ENCODE measurements at places on chromosomes 12 and 14.

- peak; percentile 66 for DNase-seq
Observed at GRCh38 chr12:123389560-123390351, 5.8 kb downstream of the KMT5A start.

DNA sequence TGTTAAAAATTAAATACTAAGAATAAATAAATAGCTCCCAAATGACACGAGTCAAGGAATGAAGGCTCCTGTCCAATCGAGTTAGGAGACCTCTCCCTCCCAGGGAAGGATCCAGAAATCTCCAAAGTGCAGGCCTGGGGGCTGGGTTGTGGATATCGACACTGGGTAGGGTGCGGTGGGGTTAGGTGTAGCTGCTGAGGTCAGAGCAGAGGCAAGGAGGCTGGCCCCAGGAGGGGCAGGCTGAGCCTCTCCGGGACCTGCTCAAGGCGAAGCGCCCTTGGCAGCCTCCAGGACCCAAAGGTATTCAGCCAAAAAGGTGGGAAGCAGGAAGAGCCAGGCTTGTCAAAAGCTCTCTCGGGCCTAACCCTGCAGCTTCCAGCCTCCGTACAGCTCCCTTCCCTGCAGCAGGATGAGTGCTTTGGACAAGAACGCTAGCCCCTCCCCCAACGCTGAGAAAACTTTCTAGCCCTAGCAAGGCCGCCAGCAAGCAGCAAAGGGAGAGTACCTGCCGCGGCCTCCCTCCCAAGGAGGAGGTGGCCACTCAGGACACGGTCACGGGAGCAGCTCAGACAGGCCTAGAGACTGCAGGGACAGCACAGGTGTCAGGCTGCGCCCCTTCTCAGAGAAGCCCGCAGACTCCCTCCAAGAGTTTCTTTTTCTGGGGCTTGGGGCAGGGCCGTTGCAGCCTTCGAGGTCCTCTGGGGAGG lies 3.7 kb upstream of the PNMA1 start:
- no peak for DNase-seq

GRCh38 chr12:94725375-94726168 lies 75.2 kb upstream of the TMCC3 start:
- DNase-seq, result no peak

DNA sequence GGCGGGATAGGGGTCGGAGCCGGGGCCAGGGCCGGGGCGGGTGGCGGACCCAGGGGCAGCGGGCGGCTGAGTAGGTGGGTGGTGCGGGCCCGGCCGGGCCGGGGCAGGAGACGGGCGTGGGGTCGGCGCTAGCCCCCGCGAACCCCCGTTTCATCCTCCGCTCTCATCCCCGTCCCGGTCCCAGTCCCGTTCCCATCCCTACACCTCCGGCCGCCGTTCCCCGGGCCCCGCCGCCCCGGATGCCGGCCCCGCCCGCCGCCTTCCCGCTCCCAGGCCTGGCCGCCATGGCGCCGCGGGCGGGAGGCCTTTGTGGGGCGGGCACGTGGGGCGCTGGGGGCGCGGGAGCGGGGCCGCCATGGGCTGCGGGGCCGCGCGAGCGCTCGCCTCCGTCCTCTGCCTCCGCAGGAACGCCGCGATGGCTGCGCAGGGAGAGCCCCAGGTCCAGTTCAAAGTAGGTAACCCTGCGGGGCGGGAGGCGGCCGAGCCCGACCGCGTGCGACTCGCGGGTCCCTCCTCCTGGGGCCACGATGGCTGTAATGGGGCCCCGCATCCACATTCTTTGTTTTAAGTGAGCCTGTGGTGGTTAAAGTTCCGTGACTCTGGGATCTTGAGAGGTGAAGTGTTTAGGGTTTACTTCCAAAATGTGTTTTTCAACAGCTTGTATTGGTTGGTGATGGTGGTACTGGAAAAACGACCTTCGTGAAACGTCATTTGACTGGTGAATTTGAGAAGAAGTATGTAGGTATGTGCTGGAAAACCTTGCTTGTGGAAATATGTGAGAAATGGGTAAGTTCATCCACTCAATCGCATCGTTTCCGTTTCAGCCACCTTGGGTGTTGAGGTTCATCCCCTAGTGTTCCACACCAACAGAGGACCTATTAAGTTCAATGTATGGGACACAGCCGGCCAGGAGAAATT lies 572 bp downstream of the RAN start:
- DNase-seq, result peak; percentile 29

DNA sequence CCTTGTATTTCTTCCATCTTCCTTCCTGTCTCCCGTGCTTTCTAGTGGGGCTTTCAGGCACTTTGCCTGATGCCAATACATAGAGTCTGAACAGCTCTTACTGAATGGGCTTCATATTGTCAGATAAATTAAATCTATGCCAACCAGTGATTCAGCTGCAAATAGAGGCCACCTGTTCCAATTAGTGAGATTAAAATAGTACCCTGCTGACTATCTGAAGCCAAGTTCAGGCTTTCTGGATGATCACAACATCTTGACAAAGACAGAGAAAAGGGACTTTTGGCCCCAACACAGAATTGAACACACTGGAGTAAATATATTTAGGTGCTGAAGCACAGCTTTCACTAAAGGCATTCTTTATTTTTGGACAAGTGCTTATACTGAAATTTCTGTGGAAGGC lies 11.8 kb downstream of the TMCC3 start:
- DNase-seq, result no peak

- no peak for DNase-seq
Observed at GRCh38 chr14:71240171-71240570, 332.9 kb downstream of the PCNX1 start.

DNA sequence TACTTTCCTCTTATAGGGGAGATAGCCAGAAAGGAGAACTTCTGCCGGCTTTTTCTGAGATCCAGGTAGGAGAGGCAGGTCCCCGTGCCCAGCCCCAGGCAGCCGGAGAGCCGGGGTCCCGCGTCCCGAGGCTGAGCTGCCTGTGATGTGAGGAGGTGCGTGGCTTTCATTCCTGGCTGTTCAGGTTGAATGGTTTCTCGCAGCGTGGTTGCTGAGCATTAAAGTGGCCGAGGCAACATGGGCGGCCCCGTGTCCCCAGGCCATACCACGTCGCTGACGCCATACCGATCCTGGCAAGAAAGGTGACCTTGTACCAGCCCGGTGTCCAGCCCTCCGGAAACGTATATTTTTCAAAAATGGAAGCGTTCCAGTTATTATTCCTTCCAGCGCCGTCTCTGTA lies 116.7 kb upstream of the MYL2 start:
- DNase-seq, result no peak

DNA sequence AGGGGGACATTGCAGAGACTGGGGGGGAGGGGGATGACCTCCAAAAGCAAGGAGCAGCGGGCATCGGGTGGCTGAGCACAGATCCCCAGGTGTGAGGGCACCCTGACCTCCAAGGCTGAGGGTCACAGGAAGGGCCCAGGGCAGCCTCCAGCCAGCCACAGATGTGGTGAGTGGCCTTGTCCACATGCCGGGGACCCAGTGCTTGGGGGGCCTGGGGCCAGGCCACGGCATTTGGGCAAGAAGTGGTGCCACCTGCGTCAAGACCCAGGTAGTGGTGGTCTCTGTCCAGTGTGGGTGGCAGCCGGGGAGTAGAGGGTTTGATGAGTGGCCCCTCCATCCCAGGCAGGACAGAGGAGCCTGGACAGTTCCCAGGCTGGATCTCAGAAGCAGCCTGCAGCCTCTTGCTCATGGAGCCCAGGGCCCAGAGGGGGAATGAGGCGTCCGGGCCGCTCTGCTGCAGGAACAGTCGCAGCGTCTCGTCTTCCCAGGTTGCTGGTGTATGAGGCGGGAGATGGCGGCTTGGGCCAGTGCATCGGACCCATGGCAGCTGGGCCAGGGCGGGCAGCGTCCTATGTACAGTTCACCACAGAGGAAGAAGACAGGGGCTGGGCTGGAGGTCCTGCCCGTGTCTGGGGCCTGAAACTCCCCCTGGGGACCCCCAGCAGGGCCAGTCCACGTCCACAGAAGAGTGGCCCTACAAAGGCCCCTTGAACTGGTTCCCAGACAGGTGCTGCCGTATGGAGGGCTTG lies 33.5 kb downstream of the CCNK start:
- DNase-seq, result no peak

DNA sequence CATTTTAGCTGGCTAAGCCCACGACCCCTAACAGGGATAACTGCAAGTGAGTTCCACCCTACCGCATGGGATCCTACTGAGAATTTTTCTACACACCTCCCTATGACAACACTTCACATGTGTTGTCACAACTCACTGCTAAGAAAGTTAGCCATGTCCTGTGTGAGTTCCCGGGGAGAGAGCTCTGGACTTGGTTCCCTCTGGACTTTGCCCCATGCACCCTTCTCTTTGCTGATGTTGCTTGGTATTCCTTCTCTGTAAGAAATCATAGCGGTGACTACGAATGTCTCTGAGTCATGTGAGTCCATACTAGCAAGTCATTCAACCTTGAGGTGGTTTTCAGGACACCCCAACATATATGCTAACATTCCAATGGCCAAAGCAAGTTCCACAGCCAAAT lies 9.5 kb upstream of the CDKN3 start:
- no peak for DNase-seq

- DNase-seq, result peak; percentile 28
Observed at GRCh38 chr14:50821510-50822464, 9.2 kb downstream of the NIN start.

DNA sequence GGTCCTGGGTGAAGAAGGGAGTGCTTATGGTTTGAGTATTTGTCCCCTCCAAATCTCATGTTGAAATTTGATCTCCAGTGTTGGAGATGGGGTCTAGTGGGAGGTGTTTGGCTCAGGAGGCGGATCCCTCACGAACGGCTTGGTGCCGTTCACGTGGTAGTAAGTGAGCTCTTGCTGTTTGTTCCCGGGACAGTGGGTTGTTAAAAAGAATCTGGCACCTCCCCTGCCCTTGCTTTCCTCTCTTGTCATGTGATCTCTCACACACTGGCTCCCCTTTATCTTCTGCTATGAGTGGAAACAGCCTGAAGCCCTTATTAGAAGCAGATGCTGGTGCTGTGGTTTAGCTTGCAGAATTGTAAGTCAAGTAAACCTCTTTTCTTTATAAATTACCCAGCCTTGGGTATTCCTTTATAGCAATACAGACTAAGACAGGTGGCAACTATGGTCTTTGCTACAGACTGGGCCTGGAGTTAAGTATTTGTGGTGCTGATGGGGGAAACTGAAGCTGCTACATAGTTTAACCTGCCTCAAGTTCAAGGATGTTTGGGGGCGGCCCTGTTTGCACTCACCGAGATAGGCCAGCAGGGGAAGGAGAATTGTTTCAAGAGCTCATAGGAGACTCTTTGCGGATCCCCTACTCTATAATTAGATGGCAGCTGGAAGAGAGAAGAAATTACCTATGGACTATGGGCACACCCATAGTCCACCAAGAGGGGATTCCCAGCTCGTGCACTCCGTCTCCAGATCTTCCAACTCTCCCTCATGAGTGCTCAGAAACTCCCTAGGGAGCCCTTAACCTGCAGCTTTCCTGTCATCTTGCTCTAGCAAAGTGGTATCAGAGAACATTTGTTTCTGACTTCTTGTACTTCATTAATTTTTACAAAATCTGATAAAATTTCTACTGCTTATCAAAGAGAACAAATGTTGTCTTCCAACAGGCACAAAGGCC lies 164.6 kb downstream of the SLC15A5 start:
- no peak for DNase-seq

- no peak for DNase-seq
Observed at GRCh38 chr14:57796556-57796955, 69.3 kb downstream of the SLC35F4 start.

DNA sequence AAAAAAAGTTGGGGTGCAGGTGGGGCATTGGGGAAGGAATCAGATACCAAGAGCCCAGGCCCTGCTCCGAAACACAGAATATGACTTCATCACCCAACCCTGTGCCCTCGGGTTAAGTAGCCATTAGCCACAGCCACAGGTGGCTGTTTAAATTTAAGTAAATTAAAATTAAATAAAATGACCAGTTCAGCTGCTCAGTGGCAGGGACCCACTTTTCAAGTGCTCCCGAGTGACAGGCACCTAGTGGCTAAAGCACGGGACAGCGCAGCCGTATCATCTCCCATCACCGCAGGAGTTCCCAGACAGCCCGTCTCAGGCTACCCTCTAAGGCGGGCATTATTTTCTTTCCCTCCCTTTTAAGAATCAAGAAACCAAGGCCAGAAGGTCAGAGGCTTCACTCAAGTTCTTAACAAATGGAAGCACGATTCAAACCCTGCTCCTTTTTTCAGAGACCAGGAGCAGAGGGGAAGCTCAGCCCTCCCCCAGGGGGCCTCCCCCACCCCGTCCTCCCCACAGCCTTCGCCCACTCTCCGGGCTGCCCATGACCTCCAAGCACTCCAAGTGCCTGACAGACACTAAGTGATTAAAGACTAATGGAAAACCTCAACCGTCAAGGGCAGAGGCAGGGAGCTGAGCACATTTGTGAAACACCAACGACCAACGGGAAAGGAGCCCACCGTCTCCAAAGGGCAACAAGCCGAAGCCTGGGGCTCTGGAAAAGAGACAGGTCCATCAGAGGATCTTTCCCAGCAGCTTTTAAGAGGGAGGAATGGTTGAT lies 5.2 kb downstream of the NCOR2 start:
- DNase-seq, result no peak

GRCh38 chr14:55454264-55455002 lies 14.0 kb upstream of the TBPL2 start:
- no peak for DNase-seq

- no peak for DNase-seq
Observed at GRCh38 chr14:43903209-43903608, 603.9 kb downstream of the FSCB start.

- peak; percentile 30 for DNase-seq
Observed at GRCh38 chr12:105748806-105749600, 389.8 kb downstream of the NUAK1 start.

DNA sequence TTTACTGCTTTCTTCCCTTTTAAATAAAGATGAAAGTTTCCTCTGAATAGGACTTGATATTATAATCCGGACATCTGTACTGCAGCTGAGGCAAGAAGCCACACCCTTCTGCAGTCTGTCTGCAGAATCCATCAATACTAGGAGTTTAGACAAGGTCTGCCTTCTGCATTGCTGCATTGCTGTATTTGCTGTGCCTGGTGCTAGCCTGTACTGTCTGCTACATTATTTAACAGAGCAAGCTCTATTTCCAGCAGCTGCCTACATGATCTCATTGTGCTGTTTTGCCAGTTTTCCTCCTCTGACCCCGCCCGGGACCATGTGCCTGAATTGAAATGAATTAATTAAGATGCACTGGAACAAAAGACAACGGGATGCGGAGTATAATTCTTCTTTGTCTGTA lies 1.7 kb downstream of the TUBA1A start:
- DNase-seq, result peak; percentile 52

DNA sequence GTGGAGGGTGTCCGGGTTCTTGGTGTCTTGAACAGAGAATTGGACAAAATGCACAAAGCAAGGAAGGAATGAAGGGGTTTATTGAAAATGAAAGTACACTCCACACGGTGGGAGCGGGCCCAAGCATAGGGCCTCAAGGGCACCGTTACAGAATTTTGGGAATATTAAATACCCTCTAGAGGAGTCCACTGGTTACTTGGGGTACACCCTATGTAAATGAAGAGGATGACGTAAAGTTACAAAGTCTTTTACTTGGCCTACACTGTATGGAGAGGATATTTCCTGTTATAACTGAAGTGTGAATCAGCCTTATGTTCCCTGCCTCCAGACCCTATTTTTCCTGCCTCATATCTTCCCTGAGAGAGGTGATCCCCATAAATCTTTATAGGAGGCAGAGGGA lies 102.6 kb downstream of the RIN3 start:
- no peak for DNase-seq
